ENCODE measurements at places on chromosomes 7 and 10. TPM values are rescaled to one million over a fixed set of nuclear protein-coding genes. Genes with fewer than 3 reads are reported as not detected.

TDRD1 gene
- not detected for total RNA-seq

TMEM236 gene
- not detected for total RNA-seq

CAMK2B gene
- not detected for total RNA-seq

DNAJC12 gene
- 2.3 TPM for total RNA-seq

GPNMB gene
- 264 TPM for total RNA-seq

AGAP4 gene
- 4.3 TPM for total RNA-seq

CPVL gene
- total RNA-seq = 0.16 TPM

MYL10 gene
- not detected for total RNA-seq

SFXN4 gene
- 5.5 TPM for total RNA-seq

CNTNAP2 gene
- total RNA-seq = not detected

TMEM178B gene
- total RNA-seq = under 0.01 TPM

TMEM196 gene
- not detected for total RNA-seq

ADIRF gene
- 197 TPM for total RNA-seq

TM9SF3 gene
- 98.5 TPM for total RNA-seq

TSPAN13 gene
- total RNA-seq = 1.8 TPM

GALNT11 gene
- 51.8 TPM for total RNA-seq

VOPP1 gene
- total RNA-seq = 49.8 TPM

ANKRD30A gene
- total RNA-seq = not detected
